ENCODE measurements at places on chromosomes 3 and 15. TPM values are rescaled to one million over a fixed set of nuclear protein-coding genes. Genes with fewer than 3 reads are reported as not detected.
A peak's percentile ranks its signal among the peaks of the same experiment; 100 is the strongest.

GOLGA8H gene
- total RNA-seq: 1.1 TPM

GRCh38 chr3:46090161-46090591 lies 62.9 kb upstream of the XCR1 start:
- no peak for DNase-seq

SPINK8 gene
- not detected for total RNA-seq

DNA sequence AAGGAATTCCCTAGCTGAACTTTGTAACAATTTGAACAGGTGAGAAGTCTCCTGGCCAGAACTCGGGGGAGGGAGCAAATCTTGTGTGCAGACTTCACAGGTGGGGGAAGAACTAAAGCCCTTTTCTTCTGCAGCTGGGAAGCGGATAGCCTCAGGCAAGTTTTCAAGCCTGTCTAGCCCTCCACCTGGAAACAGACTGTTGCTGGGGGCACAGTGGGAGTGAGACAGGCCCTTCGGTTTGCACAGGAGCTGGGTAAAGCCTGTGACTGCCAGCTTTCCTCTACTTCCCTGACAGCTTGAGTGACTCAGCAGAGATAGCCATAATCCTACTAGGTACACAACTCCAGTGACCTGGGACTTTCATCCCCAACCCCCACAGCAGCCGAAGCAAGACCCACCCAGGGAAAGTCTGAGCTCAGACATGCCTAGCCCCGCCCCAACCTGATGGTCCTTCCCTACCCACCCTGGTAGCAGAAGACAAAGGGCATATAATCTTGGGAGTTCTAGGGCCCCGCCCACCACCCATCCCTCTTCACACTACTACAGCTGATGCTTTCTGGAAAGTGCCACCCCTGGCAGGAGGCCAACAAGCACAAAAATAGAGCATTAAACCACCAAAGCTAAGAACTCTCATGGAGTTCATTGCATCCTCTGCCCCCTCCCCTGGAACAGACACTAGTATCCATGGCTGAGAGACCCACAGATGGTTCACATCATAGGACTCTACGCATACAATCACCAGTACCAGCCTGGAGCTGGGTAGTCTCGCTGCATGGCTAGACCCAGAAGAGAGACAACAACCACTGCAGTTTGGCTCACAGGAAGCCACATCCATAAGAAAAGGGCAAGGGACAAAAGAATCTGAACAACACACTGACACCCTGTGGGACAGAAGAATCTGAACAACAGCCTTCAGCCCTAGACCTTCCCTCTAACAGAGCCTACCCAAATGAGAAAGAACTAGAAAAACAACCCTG lies 479.0 kb downstream of the RAP2B start:
- DNase-seq: no peak

GRCh38 chr3:23395115-23395514 lies 192.0 kb downstream of the UBE2E2 start:
- DNase-seq: no peak

ICE2 gene
- 45.1 TPM for total RNA-seq

GRCh38 chr3:42906070-42906847 lies at the start of gene ZNF662:
Gene ZNF662 (plus strand): TSS chr3:42906142. CDS start chr3:42908115, 1,973 bp downstream.
- DNase-seq: peak; percentile 40

- no peak for DNase-seq
Measured at GRCh38 chr15:79373728-79374127, 58.4 kb upstream of the MINAR1 start.

GRCh38 chr3:14672588-14672987 lies 2.4 kb upstream of the C3orf20 start:
- DNase-seq: no peak

Measured in left lung (tissue), 14 donors.